NCI-H446 (cell line): ENCODE measurements at places on chromosomes 1 and 21.
A peak's percentile ranks its signal among the peaks of the same experiment; 100 is the strongest.

DNA sequence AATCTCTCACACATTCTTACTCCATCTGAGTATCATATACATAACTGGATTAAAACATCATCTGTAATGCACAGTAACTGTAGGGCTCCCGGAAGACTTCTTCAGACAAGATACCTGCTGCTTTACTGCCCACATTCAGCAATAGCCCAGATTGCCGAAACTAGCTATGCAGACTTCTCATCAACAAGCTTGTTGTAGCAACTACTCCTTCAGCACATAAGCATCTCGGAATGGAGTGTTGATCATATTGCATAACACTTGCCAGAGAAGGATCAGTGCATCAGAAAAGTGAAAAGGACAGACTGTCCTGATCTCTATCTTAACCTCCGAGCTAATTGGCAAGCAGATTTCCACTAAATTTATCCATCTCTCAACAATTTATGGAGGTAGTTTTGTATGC lies 354.6 kb upstream of the C1orf87 start:
- no peak for DNase-seq

GRCh38 chr1:54984131-54984842 lies 3.9 kb downstream of the TMEM61 start:
- peak; percentile 5 for DNase-seq

- no peak for DNase-seq
Observed at GRCh38 chr1:57518496-57518895, 94.6 kb upstream of the DAB1 start.

GRCh38 chr1:183032122-183032921 lies 9.1 kb downstream of the LAMC1 start:
- DNase-seq: no peak

- no peak for DNase-seq
Observed at GRCh38 chr1:201214886-201215285, 24.3 kb downstream of the IGFN1 start.

DNA sequence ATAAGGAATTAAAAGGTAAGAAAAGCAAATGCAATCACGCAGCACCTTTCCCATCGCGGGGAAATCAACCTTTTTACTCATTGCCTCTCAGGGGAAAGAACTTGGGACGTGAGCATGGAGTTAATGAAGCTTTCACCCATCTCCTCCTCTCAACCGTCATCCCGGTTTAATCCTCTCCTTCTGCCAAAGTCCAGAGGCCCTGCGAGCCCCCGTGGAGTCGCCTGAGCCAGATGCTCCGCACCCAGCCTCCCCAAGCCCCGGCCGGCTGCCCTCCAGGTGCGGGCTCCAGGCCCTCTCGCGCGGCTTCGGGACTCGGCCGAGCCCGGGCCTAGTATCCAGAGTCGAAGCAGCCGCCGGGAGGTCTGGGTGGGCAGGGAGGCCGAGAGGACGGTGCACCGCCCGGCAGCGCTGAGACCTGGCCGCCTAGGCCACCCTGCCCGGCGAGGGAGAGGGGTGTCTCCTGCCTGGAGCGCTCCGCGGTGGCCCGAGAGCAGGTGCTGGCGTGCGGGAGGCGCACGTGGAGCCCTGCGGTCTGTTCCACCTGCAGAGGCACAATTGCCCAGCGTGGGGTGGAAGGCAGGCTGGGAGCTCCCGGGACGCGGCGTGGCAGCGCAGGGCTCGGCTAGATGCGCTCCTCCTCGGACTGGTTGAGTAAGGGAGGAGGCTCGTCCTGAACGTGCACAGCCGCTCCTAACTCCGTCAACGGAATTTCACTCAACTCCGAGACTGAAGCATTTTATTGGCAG lies 218.5 kb downstream of the SDCCAG8 start:
- peak; percentile 90 for DNase-seq

DNA sequence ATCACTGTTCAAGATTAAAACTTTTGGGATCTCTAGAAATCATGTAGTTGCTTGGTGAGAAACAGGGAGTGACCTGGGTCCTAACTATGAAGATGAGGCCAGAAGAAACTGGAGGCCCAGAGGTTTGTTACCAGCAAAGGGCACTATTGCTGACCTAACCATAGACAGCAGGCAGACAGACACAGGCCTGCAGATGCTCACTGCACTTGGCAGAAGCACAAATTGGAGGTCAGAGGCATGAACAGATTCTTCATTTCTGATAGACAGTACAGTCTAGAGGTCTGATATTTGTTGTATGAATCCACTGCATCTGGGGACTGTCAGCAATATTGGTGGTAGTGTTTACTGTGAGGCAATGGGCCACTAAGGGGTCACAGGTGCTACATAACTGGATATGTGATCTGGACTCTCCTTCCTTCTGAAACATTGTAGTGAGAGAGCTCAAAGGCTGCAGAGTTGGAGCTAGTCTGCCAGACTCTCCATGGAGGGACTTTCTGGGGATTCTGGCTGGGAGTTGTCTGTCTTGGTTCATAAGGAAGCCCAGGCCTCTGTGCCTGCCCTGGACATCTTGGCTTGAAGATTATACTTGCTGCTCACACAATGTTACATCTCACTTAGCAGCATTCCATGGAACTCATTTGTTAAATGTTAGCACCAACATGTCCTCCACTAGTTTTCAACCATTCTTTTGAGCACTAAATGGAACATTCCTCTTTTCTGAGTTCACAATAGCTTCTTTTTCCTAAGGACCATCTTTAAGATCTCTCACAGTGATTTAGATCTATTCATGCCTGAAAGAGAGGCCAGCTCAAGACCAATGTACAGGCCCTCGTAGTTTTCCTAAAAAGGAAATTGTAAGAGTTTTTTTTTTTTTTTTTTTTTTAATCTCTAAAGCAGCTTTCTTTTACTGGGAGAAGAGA lies 26.9 kb upstream of the CCN1 start:
- DNase-seq: no peak

GRCh38 chr1:150001415-150001814 lies 9.1 kb downstream of the OTUD7B start:
- DNase-seq: no peak

DNA sequence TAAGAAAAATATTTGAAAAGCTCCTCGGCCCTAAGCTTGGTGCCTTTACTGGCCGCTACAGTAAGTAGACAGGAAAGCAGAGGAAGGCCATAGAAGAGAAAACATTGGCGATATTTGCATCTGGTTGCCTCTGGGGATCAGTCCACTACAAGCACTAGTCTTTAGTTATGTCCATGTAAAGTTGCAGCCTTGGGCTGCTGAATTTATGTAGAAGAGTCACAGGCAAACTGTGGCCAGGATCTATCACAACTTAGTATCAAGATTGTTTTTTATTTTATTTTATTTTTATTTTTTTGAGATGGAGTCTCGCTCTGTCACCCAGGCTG lies 228.7 kb upstream of the CAMK1G start:
- no peak for DNase-seq

DNA sequence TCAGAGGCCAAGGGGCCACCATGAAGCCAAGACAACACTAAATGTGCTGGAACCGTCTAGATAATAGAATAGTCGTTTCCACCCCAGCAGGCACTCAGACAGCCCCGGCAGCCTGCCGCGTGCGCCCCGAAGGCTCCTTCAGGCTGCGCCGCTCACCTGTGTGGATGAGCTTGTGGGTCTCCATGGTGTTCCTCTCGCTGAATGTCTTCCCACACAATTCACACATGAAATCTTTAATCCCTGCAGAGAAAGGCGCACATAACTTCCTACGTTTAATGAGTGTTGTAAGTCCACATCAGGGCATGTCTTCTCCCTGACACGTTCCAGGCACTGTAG lies 43.7 kb upstream of the RIPK4 start:
- no peak for DNase-seq

GRCh38 chr1:186212568-186213224 lies 162.4 kb downstream of the TPR start:
- DNase-seq: peak; percentile 48
